ENCODE measurements at places on chromosomes 6 and 20. TPM values are rescaled to one million over a fixed set of nuclear protein-coding genes. Genes with fewer than 3 reads are reported as not detected.

Gene SLC26A8
- 0.21 TPM for polyA plus RNA-seq

Gene SDCBP2
- 2.2 TPM for polyA plus RNA-seq

Gene MUCL3
- polyA plus RNA-seq, result 0.05 TPM

Gene CDH4
- 7.6 TPM for polyA plus RNA-seq

DNA sequence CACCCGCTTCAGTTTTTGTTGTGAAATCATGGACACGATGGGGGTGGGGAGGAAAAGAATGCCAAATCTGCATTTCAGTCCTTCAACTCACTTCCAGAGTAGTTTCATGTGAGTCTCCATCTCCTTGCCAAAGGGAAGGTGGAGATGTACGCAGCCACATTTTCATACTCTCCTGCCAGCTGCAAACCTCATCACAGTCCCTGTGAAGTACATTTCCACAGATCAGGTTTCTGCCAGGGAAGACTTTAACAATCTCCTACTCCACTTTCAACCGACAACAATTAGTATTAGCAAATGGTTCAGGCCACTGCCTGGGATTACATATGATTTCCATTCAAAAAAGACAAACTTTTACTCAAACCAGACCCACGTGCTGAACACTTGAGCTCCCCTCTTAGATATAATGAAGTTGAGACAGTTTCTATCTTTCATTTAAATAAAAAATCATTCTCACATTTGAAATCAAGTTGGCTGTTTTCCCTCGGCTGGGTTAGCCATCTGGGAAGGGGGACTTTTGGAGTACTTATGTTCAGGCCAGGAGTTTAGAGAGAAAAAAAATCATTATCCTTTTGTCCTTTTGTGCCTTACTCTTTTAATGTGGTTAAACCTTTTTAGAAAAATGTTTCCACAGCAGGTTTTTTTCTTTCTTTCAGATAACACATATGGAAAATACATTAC is 51.0 kb upstream of the CEP162 start:
- no peak for DNase-seq

GRCh38 chr6:142810952-142811514 is 133.9 kb downstream of the HIVEP2 start:
- no peak for DNase-seq

- DNase-seq, result no peak
These were observed 83.0 kb downstream of the TMEM242 start for GRCh38 chr6:157240059-157240959.

DNA sequence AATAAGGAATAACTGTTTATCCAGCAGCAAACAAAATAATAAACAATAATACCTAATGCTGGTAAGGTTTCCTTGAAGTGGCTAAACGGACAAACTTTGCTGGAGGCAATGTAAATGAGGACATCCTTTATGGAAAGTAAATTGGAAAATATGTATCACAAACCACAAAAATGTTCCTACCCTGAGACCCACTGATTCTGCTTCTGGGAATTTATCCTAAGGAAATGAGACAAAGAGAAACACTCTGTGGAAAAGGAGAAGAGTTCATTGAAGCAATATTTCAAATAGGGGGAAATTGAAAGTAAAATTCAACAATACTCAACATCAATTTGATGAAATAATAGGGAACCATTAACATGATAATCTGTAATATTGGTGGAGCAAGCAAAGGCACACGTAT is 37.9 kb downstream of the MAFB start:
- DNase-seq, result no peak

GRCh38 chr20:39195582-39196021 is 233.5 kb downstream of the DHX35 start:
- peak; percentile 14 for DNase-seq

- DNase-seq, result no peak
These were observed 69.0 kb upstream of the CITED2 start for GRCh38 chr6:139443231-139444112.

DNA sequence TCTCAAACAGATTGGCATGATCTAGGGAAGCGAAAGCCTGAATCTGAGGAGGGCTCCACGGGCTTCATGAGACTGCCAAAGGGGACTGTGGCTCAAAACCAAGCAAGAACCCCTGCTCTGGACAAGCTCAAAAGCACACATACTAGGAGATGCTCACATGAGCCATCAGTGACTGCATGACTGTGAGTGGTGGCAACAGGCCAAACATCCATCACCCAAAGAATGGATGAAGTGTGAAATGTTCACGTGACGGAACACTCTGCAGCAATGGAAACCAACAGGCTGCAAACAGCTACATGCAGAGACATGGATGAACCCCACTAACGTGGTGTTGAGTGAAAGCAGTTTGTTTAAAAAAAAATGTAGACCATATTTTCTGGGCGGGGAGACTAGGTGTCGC is 136.3 kb downstream of the PREX1 start:
- no peak for DNase-seq

- DNase-seq, result peak; percentile 15
These were observed at the start of gene MC3R for GRCh38 chr20:56247954-56248782. MC3R (plus strand) TSS chr20:56248732; CDS start chr20:56248844, 112 bp downstream.

- no peak for DNase-seq
These were observed 374.1 kb downstream of the CD109 start for GRCh38 chr6:74070091-74070490.

DNA sequence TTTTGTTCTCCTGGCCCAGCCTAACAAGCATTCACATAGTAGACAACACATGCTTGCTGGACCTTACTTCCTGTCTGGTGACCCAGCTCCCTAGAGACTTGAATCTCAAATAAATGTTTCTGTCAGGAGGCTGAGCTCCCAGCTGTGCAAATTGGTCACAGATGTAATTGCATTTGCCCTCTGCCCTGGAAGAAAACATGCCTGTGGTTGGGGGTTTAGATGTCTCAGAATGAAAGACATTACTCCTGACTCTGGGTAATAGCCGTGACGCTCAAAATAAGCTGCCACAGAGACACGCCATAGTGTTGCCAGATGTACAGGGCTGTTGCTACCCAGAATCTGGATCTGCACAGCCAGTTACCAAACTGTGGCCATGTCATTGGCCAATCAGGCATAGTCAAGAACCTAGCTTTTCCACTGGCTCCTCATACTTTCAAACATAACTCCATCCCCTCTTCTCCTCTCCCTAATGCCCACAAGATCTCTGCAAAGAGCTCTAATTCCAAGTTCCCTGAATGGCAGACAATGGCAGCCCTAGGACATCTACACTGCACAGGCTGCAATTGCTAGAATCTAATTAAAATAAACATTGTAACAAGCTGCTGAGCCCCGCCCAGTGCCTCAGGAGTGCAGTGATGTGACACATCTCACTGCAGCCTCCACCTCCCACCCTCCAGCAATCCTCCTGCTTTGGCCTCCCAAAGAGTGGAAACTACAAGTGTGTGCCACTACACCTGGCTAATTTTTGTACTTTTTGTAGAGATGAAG is 32.8 kb upstream of the GMPR start:
- peak; percentile 78 for DNase-seq

- no peak for DNase-seq
These were observed 96.8 kb downstream of the ANKRD60 start for GRCh38 chr20:58131551-58132142.

Data from right renal pelvis (tissue), 4 donors.